ENCODE measurements at places on chromosomes 12 and 14.

DNA sequence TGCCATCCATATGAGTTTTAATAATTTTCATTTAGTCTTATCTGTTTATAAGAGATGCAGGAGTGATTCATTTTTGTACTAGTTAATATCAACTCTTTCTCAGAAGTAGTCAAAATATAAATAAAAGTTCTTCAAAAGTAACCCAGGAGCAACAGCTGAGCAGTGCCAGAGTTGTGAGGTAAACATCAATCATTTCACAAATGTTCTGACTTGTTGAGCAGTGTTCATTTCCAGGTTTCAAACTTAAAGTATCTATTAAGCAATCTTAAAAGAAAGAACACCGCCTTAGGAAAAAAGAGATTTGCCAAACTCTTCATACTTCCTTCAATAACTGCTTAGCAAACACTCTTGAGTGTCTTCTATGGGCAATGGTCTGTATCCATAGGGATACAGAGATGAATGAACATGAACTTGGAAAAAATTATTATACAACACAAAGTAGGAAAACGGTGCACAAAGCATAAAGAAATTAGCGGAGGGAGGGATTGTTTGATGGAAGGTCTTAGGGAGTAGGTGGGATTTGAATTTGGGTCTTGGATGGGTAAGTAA is 41.9 kb upstream of the POC1B start:
- no peak for DNase-seq

GRCh38 chr12:12938541-12938940 is 13.4 kb downstream of the GPRC5D start:
- no peak for DNase-seq

DNA sequence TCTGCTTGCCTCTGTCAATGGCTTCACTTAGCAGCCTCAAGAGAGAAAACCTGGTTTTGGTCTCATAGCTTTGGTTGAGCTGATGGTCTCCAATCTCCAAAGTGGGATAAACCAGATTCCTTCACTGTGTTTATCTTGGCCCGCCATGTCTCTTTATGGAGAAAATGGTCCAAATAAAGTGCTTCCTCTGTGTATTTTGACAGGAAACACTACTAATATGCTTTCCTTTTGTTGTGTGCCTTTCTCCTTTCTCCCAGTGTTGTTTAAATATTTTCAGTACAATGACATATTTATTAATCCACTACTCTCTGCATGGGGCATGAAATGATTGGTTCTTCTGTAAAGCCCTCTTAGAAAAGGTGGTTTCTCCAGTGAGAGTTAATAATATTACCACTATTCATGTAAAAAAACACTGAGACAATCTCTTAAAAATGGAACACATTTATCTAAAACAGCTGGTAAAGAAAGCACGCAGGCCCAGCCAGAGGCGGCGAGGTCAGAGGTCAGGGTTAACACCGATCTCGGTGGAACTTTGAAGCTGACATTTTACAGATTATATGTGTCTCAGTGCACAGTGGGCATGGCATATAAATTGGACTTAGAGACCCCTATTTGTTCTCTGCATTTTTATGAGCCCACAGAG is 24.2 kb downstream of the TMEM30B start:
- DNase-seq: no peak

- DNase-seq: no peak
These were observed 14.5 kb downstream of the KRT83 start for GRCh38 chr12:52306731-52307130.

- DNase-seq: no peak
These were observed 7.9 kb downstream of the VWF start for GRCh38 chr12:6116471-6117021.

- DNase-seq: no peak
These were observed 168.3 kb upstream of the SYT1 start for GRCh38 chr12:78696267-78696666.

DNA sequence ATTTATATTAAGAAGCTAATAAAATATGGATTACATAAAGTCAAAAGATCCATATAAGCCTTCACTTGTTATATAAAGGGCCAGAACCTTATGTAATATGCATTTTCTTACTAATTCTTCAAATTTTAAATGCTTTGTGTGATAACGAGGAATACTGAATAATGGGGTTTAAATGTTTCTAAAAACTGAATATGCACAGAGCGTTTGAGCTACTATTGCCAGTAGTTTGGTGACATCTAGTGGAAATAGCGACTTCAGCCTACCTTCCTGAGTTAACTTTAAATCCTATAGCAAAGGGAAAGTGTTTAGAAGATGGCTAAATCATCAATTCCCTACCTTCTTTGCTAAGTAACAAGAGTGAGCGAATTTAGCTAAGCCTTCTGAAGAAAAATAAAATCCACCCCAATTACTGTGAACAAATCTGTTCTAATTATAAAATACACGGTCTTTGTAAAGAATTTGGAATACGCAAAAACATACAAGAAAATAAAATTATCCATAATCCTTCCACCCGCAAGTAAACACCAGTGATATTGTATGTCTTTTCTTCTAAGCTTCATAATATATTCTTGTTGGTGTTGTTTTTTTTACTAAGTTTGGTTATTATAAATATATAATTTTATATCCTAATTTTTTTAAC is 115.5 kb upstream of the G2E3 start:
- no peak for DNase-seq

DNA sequence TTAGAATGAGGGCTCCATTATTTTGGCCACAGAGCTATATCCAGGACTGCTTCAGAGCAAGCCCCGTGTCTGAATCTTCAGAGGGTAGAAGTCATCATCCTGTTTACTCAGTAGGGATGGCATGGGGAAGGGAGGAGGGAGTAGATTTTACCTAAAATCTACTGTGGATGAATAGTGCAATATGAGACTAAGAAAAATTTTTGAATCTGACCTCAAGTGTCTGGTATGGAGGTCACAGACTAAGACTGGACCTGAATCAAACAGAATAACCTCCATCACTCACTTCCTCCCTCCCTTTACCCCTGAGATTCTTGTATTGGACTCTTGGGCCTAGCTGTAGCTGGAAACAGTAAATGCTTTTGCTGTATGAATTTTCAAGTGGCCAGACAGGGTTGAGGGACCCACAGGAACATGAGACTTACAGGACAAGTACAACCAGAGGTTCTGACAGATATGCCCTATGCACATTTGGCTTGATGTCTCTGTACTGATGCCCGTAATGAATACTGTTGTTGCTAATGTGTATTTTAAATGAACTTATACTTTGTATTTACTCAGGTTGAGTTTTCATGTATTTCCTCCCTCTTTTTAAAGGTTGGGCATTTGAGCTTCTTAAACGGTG is 78.5 kb downstream of the CCDC91 start:
- DNase-seq: no peak

- DNase-seq: no peak
These were observed 29.4 kb downstream of the BCAT1 start for GRCh38 chr12:24919346-24920001.
